Adrenal gland (tissue), 19 donors: ENCODE measurements at places on chromosomes 2 and 18. TPM values are rescaled to one million over a fixed set of nuclear protein-coding genes. Genes with fewer than 3 reads are reported as not detected.

- no peak overlapping the region for H3K27ac ChIP-seq
- no peaks in the 10 kb centered on the region for H3K36me3 ChIP-seq
- no peaks in the 10 kb centered on the region for H3K27me3 ChIP-seq
- no peak for DNase-seq
Measured at GRCh38 chr18:73879766-73880165, 267.9 kb downstream of the FBXO15 start.

DNA sequence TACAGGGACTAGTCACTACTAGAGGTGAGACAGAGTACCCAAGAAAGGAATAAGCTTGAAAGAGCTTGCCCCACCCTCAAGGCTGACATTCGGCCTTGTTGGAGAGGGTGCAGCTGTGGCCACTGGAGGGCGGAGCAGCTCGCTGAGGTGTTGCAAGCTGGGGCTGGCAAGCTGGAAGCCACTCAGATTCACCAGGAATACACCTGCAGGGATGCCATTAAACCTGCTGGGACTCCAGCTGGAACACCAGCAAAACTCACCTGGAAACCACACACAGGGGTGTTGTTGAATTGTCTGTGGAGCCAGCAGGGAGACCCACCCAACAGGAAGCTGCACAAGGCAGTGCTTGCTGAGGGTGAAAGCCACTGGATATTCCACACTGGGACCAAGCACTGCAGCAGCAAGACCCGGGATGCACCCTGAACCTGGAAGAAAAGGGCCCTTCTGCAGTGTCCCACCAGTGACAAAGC, 26.1 kb downstream of the KCTD18 start:
- DNase-seq = peak; percentile 58
- no peak overlapping the region for H3K4me3 ChIP-seq
- H3K4me1 ChIP-seq = no peaks in the 10 kb centered on the region
- no peaks in the 10 kb centered on the region for H3K27me3 ChIP-seq

DNA sequence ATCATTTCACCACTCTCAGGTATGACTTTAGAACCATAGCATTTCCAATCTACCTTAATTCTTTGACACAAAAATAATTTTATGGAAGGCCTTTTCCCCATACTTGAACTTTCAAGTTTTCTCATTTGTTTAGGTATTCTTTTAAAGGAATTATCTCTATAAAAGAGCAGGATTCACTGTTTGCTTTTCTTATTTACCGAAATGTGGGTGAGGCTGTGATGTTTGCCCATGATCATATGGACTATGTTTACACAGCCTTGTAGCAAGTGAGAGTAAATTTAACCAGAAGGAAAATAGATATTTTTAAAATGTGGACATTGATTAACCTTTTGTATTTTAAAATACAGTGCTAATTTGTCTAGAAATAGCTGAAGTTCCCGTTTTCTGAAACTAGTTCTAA, 26.3 kb downstream of the CAB39 start:
- no peak for DNase-seq
- no peaks in the 10 kb centered on the region for H3K27me3 ChIP-seq
- peaks cover 40% of the 10 kb centered on the region for H3K4me1 ChIP-seq
- H3K36me3 ChIP-seq = no peaks in the 10 kb centered on the region
- no peak overlapping the region for H3K27ac ChIP-seq
- H3K4me3 ChIP-seq = no peak overlapping the region

GRCh38 chr2:75547345-75548035, 13.2 kb downstream of the EVA1A start:
- H3K36me3 ChIP-seq = no peaks in the 10 kb centered on the region
- no peaks in the 10 kb centered on the region for H3K27me3 ChIP-seq
- H3K4me1 ChIP-seq = no peaks in the 10 kb centered on the region
- no peak overlapping the region for H3K4me3 ChIP-seq

DNA sequence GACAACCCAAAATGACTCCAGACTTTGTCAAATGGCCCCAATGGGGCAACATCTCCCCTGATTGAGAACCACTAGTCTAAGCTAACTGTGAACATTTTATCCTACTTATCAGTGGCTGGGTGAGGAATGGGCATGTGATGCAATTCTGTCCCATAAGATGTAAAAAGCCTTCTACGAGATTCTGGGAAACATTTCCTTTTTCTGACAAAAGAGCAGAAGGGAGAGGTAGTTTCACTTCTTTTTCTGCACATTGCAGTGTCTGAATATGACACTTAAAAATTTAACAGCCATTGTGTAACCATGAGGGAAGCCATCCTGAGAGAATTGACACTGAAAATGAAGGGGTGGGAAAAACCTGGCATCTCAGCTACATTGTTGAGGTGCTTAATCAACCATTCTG, 17.3 kb upstream of the MARCHF4 start:
- H3K27ac ChIP-seq = no peak overlapping the region
- H3K4me3 ChIP-seq = no peak overlapping the region
- no peak for DNase-seq

DNA sequence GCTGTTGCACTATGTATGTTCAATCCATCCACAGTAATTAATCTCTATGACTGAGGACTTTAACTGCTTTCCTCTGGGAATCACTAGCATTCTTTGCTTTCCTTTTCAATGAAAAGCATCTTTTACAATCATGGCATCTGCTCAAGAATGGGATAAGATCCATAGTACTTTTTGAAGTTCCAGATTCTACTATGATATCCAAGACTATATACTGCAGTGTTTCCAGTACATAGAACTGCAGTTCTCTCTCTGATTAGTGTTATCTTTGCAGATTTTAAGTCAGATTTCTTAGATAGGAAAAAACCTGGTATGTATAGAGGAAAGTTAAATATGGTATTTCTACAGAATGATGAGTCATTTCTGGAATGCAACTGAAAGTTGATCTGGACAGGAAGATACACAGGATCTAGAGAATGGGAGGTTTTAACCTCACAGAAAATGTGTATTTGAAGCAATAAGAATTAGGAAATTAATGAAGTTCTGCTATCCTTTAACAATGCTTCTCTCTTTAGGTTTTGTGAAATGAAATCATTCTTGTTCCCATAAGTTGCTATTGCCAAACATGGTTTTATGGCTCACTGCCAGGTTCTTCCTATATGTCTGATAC, 670.7 kb downstream of the ERBB4 start:
- H3K4me1 ChIP-seq = no peaks in the 10 kb centered on the region
- no peaks in the 10 kb centered on the region for H3K36me3 ChIP-seq
- H3K4me3 ChIP-seq = no peak overlapping the region
- H3K27ac ChIP-seq = no peak overlapping the region

DNA sequence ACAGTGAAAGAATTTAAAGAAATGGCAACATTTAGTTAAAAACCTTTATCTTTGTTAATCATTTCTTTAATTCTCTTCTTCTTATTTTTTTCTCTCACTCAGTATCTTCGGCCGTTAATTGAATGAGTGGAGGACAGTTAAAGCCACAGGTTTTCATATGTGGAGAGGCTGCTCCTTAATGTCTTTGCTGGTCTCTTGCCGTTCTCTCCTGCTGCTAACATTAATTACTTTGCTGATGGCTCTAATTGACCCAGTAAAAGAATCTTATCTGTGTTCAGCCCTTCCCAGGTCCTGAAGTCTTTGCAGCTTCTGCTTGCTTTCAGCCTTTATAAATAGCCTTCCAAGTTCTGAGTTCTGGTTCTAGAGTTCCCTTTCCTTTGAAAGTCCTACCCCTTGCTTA, 77.1 kb downstream of the ADAM23 start:
- H3K27ac ChIP-seq = no peak overlapping the region
- H3K4me3 ChIP-seq = no peak overlapping the region
- H3K4me1 ChIP-seq = no peaks in the 10 kb centered on the region
- DNase-seq = no peak
- H3K36me3 ChIP-seq = no peaks in the 10 kb centered on the region
- H3K27me3 ChIP-seq = no peaks in the 10 kb centered on the region

- no peaks in the 10 kb centered on the region for H3K4me1 ChIP-seq
- no peaks in the 10 kb centered on the region for H3K27me3 ChIP-seq
- H3K36me3 ChIP-seq = no peaks in the 10 kb centered on the region
- no peak overlapping the region for H3K27ac ChIP-seq
- DNase-seq = no peak
Measured at GRCh38 chr2:234733795-234734600, 217.8 kb upstream of the SH3BP4 start.

GRCh38 chr2:3500326-3500899, 18.9 kb downstream of the ADI1 start:
- H3K36me3 ChIP-seq = peaks cover 55% of the 10 kb centered on the region
- H3K4me1 ChIP-seq = no peaks in the 10 kb centered on the region
- no peak overlapping the region for H3K27ac ChIP-seq
- H3K27me3 ChIP-seq = no peaks in the 10 kb centered on the region
- no peak overlapping the region for H3K4me3 ChIP-seq
- no peak for DNase-seq

GRCh38 chr2:216499641-216500218, 1.1 kb downstream of the RPL37A start:
- H3K36me3 ChIP-seq = peaks cover 51% of the 10 kb centered on the region
- peak overlapping the region; percentile 91 for H3K4me3 ChIP-seq
- no peak for DNase-seq

DNA sequence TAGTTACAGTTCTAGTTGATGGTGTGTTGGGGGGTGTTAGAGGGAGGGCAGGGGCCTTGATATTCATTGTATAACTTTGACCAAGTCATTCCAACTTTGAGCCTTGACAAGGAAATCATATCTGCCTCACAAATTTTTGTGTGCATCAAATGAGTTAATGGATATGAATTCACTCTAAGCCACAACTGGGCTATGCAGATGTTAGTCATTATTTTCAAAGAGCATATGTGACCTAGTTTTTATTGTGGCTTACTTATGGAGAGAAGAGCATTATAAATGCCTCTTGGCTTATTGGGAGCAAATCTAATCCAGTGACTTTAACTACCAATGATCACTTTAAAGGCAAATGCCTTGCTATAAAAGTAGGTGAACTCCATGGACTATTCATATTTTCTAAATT, 250.2 kb downstream of the LPIN1 start:
- H3K4me1 ChIP-seq = no peaks in the 10 kb centered on the region
- no peak overlapping the region for H3K4me3 ChIP-seq
- no peak for DNase-seq
- H3K27ac ChIP-seq = no peak overlapping the region
- H3K36me3 ChIP-seq = no peaks in the 10 kb centered on the region

GRCh38 chr2:232571026-232571474, 20.6 kb downstream of the EIF4E2 start:
- H3K4me3 ChIP-seq = no peak overlapping the region
- no peaks in the 10 kb centered on the region for H3K27me3 ChIP-seq
- no peaks in the 10 kb centered on the region for H3K4me1 ChIP-seq
- no peak for DNase-seq

DNA sequence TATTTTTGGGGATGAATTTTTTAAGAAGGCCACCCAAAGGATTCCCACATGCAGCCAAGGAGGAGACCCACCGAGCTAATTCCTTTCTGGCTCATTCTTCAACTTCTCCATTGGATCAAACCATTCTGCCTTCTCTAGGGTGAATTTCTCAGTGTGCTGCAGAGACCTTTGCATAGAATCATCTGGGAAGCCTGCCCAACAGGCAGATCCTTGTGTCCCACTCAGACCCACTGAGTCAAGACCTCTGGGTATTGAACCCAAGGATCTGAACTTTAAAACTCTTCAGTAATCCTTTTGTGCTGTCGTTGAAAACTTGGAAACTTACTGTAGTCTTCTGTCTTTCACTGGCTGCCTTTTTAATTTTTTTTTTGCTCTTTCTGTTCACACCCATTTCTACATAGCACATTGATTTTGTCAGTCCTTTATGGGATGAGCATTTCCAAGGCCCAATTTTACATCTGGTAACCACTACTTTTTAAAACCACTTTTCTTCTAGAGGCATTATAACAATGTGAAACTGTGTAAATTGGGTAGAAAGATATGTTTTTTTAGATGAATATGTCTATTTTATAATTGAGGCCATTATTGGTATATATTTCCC, 120.2 kb downstream of the TSN start:
- DNase-seq = no peak
- H3K4me3 ChIP-seq = no peak overlapping the region
- no peaks in the 10 kb centered on the region for H3K27me3 ChIP-seq
- no peak overlapping the region for H3K27ac ChIP-seq

The UNC50 gene
- 62.6 TPM for total RNA-seq

The VWA3B gene
- not detected for total RNA-seq
